ENCODE measurements at places on chromosomes 5 and 9.

- no peak for DNase-seq
Observed at GRCh38 chr5:127409921-127410675, 107.3 kb upstream of the PRRC1 start.

- DNase-seq: no peak
Observed at GRCh38 chr9:134405527-134405926, 79.3 kb downstream of the RXRA start.

DNA sequence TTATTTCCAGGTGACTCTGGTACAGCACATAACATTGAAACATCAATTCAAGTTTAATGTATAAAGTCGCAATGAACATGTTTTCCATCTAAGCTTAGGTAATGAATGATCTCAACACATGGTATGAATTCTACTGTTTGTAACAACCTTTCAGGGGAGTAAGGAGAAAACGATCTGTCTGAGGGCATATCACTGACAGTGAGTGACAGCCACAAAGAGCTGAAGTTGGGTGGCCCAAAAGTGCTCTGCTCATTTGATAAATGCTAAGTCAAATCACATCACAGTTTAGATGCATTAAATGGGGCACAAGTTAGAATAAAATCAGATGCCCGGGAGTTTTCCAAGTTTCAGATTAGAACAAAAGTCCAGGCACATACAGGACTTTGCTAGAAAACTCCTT is 1.2 kb downstream of the FANCC start:
- DNase-seq: no peak

GRCh38 chr5:76953551-76954382 is 922 bp downstream of the CRHBP start:
- DNase-seq: no peak

GRCh38 chr5:37064442-37064841 is 184.7 kb downstream of the CPLANE1 start:
- no peak for DNase-seq

GRCh38 chr9:97502984-97503861 is 1.8 kb downstream of the TMOD1 start:
- DNase-seq: no peak

DNA sequence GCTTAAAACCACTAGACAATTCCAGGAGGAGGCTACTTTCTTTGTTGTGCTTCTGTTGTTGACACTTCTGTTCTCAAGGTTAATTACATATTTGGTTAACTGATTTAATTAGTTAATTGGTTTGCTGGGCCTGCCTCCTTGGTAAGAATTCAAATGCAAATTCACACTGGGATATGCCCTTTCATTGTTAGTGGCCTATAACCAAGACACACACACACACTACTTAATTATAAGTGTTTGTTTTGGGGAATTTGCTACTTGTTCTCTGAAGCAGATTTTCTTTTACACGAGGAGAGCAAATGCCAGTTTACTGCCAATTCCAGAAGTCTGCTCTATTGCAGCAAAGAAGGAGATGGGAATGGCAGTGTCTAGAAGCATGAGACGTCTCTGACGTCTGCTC is 101.6 kb upstream of the BASP1 start:
- DNase-seq: no peak

DNA sequence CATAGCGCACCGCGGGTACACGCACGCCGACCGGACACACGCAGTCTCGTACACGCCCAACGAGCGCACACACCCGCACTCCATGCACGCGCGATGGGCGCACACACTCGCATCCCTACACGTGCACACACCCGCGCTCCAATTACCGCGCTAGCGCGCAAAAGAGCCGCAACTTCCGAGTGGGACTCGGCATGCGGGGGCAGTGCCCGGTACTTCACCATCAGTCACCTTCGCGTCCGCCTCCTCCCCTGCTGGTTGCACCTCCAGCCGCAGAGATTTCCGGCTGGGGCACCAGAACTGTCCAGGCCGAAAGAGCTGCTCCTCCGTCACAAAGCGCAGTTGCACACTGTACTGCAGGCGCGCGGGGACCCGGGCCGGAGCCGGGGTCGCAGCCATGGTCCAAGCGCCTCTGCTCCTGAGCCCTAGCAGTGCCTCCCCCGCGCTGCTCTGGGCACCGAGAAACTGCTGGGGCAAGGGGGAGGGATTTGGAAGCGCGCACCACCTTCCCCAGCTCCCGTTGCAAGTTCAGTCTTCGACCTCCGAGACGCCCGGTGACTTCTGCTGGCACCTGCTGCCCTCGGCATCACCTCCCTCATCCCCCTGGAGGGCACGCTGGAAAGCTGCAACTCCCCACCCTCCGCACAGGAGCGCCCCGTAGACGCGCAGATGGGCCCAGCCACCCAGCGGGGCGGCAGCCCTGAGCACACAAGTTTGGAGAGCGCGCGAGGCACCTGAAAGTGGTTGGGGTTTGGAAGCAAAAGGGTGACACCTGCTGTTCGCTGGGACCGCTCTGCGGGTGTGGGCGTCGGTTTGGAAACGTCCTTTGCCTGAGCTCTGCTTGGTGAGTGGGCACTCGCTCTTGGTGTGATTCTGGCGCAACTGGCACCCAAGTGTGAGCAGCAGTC is 337.4 kb upstream of the PUM3 start:
- DNase-seq: peak; percentile 59

DNA sequence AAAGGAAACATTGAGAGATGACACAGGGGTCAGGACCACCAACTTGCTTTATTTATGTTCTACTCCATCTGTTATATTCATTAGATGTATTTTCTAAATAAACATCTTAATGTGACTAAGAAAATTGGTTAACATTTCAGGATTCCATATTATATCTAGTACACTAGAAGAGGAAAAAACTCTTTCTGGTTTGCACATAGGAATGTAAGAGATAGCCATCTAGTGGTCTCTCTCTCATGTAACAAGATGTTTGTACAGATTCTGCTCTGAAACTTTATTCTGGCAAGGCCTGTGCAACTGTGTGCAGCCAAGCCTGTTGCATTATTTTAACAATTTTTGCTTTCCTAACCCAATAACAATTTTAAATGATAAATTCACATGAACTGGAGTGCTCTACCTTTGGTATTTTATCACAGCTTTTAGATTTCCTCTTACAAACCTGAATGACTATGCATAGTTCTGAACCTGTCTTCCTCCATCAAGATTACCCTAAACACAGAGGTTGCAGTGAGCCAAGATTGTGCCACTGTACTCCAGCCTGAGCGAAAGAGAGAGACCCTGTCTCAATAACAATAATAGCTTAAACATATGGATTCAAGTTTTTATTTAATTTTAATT is 148.2 kb downstream of the GIN1 start:
- no peak for DNase-seq

- no peak for DNase-seq
Observed at GRCh38 chr5:56323505-56323904, 90.4 kb upstream of the ANKRD55 start.

DNA sequence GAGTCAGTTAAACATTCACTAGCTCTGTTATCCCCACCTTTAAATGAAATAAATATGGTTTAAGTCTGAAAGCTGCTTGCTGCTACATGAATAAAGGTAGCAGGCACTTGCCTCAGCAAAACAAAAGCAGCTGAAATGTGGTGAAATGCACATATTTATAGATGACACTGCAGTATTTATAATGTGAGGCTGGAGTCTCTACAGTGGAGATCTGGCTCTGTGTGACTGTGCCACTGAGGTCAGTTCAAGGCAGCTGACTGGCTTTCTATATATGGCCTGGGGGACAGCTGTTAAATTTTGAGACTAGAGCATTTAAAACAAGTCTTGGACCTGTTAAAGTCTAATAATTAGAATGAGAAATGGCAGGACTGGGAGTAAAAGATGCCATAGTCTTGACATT is 859.6 kb upstream of the SEMA6A start:
- DNase-seq: no peak

GRCh38 chr9:118558891-118559290 is 810.3 kb downstream of the BRINP1 start:
- no peak for DNase-seq

DNA sequence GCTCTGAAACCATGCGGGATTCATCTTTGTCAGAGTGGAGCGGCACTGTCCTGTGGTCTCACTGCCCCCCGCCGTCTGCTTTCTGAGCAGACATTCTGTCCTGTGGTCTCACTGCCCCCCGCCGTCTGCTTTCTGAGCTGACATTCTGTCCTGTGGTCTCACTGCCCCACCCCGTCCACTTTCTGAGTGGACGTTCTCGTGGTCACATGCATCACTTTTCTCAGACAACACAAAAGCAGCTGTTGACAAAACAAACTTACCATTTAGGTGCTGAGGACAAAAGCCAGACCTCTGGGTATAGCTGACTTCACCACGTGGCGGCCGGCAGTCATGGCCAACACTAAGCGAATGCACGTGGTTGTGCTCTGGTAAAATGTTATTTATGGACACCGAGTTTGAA is 2.8 kb downstream of the LRRC14B start:
- DNase-seq: no peak

DNA sequence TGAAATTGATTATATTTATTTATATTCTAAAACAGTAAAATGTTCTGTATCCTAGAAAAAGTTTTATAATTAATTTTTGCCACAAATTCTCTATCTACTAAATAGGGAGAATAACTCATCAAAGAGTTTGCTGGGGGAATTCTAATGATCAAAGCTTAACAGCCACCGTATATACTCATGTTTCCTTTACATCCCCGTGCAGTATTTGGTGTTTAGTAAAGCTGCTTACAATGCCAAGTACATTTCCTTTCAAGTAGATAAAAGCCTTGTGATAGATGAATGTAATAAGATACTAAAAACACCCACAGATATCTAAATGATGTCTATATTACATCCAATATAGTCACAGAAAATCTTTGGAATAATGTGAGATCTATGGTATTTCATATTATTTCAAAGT is 312.2 kb downstream of the HCN1 start:
- no peak for DNase-seq

DNA sequence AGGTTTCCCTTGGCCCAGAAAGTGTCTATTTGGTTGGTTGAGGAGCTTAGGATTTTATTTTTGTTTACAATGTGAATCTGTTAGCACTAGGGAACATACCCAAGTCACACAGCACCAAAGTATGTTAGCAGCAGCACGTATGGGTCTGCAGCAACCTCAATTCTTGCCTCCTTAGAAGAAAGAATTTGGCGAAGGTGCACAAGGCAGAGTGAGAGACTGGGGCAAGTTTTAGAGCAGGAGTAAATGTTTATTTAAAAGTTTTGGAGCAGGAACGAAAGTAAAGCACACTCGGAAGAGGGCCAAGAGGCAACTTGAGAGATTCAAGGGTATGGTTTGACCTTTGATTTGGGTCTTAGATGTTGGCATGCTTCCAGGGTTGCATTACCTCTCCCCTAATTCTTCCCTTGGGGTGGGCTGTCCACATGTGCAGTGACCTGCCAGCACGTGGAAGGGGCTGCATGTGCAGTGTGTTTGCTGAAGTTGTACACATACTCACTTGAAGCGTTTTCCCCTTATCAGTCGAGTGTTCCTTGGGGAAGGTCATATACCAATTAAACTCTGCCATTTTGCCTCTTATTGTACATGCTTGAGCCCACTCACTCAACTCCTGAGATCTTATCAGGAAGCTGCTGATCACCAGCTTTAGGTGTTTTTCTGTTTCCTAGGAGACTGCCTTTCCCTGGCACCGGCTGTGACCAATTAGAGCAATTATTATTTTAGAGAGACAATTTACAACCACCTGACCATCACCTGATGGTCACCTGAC is 64.9 kb upstream of the SHC3 start:
- DNase-seq: no peak

- DNase-seq: peak; percentile 56
Observed at GRCh38 chr5:172450861-172451695, 3.2 kb downstream of the SH3PXD2B start.

DNA sequence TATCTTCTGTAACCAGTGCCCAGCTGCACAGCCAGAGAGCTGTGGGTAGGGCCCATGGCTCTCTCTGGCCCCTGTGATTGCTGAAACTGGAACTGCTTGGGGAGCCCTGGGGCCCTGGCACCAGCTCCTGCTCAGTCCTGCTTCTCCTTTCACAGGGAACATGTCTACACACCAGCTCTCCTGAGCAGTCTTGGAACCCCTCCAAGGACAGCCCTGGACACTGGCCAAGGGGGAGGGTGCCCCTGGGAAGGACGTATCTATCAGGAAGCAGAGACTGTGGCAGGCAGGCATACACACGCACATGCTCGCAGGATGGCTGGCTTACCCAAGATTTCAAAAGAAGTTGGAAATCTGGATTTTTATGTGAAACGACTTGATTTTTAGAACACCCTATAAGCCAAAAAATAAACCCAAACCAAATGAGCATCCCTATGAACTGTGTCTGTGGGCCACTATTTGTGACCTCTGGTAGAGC is 8.8 kb upstream of the TRAF1 start:
- no peak for DNase-seq

DNA sequence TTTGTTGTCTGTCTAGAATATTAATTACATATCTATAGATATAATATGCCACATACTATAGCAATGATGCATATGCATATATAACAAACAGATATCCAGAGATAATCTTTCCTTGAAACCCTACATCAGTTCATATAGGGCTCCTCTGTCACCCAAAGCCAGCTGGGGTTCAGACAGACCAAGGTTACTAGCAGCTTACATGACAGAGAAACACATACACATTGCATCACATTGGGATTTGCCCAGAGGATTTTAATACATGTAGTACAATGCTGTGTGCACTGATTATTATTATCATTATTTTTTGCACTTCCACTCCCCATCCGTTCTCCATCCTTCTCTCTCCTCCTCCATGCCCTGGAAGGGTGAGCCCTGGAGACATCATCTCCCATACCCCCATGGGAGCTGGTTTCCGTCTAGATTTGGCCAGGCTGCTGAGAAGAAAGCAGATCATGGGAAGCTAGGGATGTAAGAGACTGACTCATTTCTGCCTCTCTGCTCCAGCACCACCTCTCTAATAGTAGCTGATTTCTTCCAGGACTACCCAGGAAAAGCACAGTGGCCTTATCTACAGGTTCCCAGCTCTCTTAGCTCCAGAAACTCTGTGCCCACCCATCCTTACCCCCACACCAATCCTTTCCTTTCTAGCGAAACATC is 23.3 kb downstream of the FST start:
- DNase-seq: no peak

DNA sequence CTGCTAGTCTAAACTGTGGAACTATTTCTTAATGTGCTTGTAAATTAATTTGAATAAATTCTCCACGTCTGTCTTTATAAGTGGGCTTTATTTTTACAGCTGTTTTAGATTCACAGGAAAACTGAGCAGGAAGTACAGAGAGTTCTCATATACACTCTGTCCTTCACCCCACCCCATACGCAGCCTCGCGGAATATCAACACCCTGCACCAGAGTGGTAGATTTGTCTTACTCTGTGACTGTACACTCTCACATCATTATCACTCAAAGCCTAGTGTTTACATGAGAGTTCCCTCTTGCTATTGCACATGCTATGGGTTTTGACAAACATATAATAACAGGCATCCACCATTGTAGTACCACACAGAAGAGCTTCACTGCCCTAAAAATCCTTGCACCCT is 179.7 kb upstream of the DAB2 start:
- no peak for DNase-seq
